ENCODE measurements at places on chromosomes 11 and 22.

DNA sequence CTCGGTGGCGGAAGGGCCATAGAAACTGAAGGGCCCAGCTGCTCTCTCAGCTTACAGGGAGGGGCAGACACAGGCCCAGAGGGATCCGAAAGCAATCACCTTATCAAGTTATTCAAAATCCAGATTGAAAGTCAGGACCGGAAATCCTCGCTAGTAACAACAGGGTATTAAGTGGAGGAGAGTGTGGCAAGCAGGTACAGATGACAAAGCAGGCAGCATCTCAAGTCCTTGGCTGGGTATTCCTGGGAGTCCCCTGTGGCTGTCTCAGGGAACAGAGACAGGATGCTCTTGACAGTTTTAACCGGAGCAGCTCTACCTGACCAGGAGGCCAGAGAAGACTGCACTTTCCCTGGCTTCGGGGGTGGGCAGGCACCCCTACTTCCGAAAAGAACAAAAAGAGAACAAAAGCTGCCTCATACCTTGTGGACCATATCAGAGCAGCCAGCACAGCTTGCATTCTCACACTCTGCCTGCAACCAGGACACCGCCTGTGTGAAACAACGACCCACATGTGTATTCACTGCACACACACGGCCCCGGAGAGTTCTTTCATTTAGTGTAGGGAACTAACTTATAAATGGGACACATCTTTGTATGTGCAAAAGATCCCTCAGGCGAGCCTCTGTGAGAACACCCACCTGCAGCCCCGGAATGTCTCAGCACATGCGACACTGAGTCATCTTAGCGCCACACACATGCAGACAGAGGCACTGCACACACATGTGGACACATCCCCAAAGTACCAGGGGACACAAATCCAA, 78.3 kb downstream of the MICAL3 start:
- no peak for DNase-seq

GRCh38 chr11:75570559-75571139, 8.6 kb downstream of the SERPINH1 start:
- DNase-seq: no peak

DNA sequence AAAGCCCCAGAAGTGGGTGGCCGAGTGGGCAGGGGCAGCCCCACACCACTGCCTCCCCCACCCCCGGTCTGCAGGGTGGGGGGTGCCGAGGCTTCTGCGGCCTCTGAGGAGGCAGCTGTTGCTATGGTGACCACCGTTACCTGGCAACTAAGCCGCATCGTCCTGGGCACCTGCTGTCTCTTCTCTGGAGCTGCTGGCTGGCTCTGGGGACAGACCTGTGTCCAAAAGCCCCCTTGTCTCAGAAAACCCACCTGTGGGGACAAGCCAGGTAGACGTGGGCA, 79.9 kb upstream of the PRR5 start:
- DNase-seq: no peak

DNA sequence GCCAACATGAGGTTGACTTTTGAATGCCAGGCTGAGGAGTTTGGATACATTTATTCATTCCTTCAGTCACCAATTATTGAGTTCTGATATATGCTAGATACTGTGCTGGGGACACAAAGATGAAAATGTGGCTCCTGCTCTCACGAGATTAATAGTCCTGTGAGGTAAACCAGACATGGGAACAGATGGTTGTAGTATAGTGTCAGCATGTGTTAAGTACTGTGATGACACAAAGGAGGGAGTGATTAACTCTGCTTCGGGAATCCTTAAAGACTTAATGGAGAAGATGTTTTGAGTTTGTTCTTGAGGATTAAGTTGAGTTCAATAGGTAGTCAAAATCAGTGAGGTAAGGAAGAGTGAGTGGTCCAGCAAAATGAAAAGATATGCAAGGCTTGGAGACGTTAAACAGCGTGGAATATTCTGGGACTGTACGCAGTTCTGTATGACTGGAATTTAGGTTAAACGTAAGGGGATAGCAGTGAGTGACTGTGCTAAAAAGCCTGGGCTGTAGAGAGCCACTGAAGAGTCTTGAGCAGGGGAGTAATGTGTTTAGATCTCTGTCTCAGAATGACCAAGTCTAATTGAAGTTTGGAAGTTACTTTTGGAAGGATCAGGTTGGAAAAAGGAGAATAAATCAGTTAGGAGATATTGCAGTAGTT, 11.8 kb downstream of the RNF121 start:
- no peak for DNase-seq

Measured in omental fat pad (tissue), 4 donors.